ENCODE measurements at places on chromosomes 2 and 18.

GRCh38 chr2:148888986-148889385, 14.0 kb downstream of the KIF5C start:
- DNase-seq: no peak

GRCh38 chr18:7817575-7818230, 250.6 kb downstream of the PTPRM start:
- DNase-seq: no peak

- no peak for DNase-seq
Observed at GRCh38 chr18:9243029-9243428, 91.5 kb upstream of the TWSG1 start.

GRCh38 chr18:13551305-13551603, 175.1 kb downstream of the FAM210A start:
- DNase-seq: no peak

DNA sequence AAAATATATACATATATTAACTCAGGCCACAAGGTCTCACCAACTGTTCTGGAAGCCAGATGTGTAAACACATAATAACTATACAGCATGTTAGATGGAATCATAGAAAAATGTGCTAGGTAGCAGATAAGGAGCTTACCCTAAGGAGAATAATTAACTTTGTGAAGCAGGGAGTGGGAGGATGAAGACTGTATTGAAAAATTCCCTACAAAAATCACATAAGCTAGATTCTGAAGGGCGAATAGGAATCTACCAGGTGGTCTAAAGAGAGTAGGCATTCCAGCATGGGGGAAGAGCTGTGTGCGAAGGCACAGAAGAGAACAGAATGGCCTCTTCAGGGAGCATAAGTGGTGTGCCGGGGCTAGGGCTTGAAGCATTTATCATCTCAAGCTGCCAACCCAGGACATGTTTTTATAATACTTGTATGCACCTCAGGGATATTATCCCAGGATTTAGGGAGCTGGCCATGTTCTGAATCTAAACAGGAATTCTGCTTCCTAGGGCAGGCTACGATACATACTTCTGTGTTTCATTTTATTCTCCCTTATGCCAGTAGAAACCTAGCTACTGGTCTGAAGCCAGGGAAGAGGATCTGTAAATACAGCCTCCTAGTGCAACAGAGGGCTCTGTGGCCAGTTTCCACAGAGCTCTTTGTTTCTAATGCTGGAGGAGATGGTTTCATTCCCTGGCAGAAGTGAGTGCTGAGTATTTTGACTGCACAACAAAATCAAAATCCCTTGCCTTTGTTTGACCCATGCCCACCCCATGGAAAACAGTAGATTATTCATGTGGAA, 56.7 kb downstream of the NEMP2 start:
- no peak for DNase-seq

DNA sequence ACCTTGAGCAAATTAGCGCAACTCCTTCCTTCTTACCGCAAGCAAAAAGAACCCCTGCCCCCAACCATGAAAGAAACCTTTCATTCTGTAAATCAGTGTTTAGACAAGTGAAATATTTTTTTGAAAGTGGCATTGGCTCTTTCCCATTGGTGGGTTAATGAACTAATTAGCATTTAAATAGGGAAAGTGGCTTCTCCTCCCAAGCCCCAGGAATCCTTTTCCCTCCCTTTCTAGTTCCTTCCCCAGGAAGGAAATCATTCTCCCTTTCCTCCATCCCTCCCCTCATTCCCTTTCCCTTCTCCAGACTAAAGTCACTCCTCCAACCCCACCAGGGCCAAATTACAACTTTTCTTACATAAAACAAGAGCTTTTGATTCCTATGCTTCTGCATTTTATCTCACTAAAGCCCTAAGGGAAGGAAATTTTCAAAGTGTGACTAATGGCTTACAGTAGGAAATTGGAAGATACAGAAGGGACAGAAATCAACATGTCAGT, 22.9 kb upstream of the TYMS start:
- DNase-seq: no peak

GRCh38 chr2:234145057-234145456, 94.6 kb downstream of the SPP2 start:
- no peak for DNase-seq

DNA sequence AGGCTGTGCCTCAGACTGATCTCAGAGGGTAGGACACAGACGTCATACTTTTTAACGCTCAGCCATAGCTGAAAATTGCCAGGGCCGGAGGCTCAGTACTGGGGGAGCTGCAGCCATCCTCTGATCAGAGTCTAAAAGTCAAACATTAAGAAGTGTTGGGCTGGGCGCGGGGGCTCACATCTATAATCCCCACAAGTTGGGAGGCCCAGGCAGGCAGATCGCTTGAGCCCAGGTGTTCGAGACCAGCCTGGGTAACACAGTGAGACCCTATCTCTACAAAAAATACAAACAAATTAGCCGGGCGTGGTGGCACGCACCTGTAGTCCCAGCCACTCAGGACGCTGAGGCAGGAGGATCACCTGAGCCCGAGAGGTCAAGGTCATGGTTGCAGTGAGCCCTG, 48.8 kb downstream of the FAM178B start:
- DNase-seq: no peak

DNA sequence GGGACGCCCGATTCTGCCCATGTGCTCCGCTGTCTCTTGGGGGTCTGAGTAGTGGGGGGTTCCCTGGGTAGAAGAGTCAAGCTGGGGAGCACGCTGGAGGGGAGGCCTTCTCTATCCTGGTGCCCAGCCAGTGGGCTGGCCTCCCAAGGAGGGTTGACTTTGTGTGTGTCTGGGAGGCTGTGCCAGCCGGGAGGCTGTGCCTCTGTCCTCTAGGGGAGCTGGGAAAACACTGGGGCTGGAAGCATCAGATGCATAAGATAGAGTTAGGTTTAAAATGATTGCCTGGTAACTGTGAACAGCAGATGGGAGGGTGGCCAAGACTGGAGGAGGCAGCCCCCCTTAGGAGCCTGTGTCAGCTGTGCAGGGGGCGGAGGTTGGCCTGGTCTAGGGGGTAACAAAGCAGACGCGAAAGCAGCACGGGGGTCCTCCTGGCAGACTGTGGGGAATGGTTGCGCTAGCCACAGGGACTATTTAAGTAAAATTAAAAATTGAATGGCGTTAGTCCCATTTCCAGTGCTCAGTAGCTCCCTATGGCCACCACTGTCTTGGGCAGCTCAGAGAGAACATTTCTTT, 1.3 kb downstream of the ING5 start:
- no peak for DNase-seq

DNA sequence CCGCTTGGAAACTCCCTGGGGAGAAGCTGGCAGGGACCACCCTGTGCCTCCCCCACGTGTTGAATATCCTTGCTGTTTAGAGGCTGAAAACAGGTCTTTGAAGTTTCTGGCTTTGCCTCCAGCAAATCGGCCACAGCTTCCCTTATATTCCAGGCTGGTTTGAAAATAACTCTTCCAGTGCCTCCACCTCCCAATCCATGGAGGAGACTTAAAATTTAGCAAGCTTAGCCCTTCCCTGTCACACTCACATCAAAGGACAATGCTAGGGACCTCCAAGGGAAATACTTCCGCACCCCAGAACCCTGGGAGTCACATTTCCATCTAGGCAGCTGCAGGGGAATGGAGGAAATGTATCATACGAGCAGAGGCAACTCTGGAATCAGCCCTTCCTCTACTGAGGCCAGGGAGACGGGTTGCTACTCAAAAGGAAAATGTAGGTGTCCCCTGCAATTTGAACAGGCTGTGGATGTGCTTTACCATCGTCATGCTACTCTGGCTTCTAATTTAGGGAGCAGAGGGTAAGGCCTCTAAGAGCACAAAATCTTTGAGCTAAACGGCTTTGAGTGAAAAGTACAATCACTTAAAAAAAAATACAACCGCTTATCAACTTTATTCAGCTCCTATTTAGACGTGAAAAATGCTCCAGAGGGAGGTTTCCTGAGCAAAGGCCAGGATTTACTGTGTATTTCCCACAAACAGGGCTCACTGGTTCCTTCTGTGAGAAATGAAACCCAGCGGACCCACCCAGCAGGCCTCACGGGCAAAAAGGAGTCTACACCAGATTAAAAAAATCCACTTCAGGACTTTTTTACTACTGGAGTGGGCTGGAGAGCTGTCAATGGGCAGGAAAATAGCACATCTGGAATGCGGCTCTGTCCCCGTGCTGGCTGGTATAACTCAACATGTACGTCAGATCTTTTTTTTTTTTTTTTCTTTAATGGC, 49.4 kb upstream of the PKDCC start:
- DNase-seq: no peak

GRCh38 chr18:11821643-11822237, 29.5 kb upstream of the CHMP1B start:
- DNase-seq: no peak

DNA sequence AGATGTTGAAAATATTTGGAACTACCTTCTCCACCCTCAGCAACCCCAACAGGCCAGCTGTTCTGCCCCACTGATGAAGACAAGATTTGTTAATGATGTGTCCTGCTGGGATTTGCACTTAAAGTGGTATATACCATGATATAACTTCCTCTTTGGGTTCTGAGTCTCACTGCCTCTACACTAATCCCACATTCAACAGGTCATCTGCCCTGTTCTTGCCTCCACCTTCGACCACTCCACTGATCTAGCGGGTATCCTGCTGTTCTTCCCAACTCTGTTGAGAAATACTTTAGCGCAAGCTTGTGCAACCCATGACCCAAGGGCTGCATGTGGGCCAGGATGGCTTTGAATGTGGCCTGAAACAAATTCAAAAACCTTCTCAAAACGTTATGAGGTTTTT, 72.7 kb downstream of the LRP1B start:
- DNase-seq: no peak

GRCh38 chr18:2180586-2180985, 390.7 kb downstream of the METTL4 start:
- DNase-seq: peak; percentile 40

DNA sequence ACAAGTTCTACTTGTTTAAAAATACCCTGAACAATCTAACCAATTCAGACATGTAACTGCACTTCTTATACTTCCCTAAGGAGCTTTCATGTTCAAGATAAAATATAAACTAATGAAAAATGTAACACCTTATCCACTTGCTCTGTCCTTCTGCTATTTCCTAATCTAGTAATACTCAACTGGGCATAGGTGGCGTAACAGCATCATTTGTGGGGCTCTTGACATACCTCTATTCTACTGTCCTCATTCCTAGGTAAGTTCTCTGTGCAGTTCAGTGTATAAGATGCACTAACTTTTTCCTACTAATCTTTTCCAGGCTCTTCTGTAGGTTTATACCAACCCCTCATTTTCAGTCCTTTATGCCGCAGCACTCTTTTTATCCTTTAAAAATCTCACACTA, 36.7 kb downstream of the PRKD3 start:
- DNase-seq: no peak

GRCh38 chr18:4251873-4252272, 203.2 kb downstream of the DLGAP1 start:
- no peak for DNase-seq
